ENCODE measurements at places on chromosomes 4 and X.

GRCh38 chr4:8534129-8534528 is 46.1 kb upstream of the GPR78 start:
- no peak for DNase-seq

GRCh38 chrX:69211701-69212100 is 46.4 kb upstream of the PJA1 start:
- no peak for DNase-seq

DNA sequence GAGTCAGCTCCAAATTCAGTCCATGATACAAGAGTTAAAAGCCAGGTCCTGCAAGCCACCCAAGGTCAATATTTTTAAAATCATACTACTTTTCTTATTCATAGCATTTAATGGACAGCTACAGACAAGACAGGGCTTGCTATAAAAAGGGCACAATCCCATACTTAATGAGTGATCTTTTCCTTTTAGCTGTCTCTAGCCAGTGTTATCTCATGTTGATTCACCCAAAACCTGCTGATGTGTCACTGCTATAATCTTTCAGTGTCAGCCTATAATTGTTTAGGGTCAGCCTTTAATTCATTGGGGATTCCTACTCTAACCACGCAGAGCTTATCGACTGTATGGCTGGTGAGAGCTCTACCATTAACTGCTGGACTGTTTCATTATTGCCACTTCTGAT is 51.2 kb upstream of the HCCS start:
- DNase-seq = no peak

- DNase-seq = no peak
These were observed 512.7 kb upstream of the FAT1 start for GRCh38 chr4:187236209-187236890.

GRCh38 chr4:84808332-84808731 is 158.2 kb downstream of the WDFY3 start:
- DNase-seq = no peak

GRCh38 chrX:52979993-52980392 is 21.7 kb upstream of the FAM156A start:
- no peak for DNase-seq

- no peak for DNase-seq
These were observed 139.9 kb downstream of the CPXCR1 start for GRCh38 chrX:88886908-88887307.

- no peak for DNase-seq
These were observed 1928.4 kb downstream of the STIM2 start for GRCh38 chr4:28788929-28789490.

DNA sequence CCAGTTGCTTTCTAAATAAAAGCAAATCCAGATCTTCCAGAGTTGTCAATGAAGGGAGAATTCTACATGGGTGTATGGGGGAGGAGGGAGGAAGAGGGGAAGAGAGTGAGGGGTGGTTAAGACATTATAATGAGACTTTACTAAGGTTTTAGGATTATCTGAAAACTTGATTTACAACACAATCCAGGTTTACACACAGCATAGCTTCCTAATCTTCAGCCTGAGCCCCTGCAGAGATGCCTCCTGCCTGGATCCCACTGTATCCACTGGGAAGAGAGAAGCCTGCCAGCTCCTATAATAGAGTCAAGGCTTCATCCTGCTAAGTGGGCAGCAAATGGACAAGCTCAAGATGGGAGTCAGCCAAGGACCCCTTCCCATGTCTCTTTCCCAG is 85.6 kb upstream of the KIT start:
- DNase-seq = no peak

GRCh38 chr4:118848242-118848641 is 12.3 kb upstream of the SEC24D start:
- no peak for DNase-seq

DNA sequence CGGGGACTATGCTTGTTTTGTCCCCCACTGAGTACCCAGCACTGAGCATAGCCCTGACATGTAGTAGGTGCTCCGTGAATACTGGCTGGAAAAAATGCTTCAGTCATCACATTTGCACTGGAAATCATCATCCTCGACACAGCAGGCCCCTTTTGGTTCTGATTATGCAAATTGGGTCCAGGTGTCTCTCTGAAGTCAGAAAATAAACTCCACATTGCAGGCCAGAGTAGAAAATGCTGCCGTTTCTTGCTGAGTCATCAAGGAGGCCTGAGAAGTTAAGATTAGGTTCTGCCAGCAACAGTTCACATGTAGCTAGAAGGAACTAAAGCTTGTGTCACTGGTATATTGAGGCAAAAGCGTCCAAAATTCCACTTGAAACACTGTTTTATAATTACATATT is 15.0 kb upstream of the STK32B start:
- peak; percentile 94 for DNase-seq

GRCh38 chr4:99382745-99383360 is 30.3 kb upstream of the ADH1C start:
- DNase-seq = no peak

GRCh38 chr4:146245246-146245645 is 30.9 kb downstream of the REELD1 start:
- DNase-seq = peak; percentile 60

DNA sequence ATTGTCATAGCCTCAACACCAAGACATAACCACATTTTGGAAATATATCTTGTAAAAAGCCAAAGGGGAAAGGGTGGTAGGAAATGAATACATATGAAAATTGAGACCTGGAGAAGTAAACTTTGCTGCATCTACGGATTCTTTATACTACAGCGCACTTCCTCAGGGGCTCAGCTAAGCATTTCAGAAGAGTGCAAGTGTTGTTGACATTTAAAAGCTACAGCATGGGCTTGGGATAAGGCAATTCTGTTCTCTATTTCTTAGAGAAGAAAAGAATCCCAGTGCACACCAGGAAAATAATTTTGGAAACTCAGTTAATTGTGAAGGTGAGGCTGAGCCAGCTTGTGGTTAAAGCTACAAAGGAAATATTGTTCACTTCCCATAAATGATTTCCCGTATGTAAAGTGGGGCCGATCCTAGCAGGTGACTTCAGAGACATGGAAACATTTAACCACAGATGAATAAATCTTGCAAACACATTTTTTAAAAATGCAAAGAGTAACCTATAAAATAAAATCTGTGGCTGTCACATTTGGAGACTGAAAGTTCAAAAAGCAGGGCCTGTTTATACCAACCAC is 12.6 kb upstream of the GBA3 start:
- DNase-seq = no peak

DNA sequence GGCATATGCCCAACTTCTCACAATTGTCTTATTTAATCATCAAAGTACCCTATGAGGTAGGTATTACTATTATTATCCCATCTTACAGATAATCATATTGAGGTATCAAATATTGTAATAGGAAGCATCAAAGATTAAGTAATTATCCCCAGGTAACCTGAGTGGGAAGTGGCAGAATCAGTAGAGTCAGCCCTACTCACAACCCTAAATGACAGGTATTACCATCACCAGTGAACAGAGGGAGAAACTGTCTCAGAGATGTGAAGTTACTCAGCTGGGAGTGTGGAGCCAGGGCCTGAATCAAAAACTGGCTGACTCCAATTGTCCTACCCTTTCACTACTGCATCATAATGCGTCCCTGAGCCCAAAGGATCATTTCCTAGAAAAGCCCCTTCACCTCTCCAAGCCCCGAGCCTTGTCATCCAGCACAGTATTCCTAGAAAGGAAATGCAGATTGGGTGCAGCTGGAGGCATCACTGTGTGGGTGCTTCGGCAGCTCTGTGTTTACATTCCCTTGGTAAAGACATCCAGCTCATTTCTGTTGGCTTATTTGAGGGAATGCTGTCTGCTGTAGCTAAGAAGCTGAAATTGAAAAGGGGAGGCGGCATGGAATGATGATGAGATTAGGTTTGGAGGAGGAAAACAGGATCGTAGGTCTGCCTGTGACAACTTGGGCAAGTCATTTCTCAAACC is 72.8 kb downstream of the DHX15 start:
- DNase-seq = no peak

GRCh38 chr4:123866796-123867195 is 470.2 kb downstream of the SPRY1 start:
- DNase-seq = no peak

DNA sequence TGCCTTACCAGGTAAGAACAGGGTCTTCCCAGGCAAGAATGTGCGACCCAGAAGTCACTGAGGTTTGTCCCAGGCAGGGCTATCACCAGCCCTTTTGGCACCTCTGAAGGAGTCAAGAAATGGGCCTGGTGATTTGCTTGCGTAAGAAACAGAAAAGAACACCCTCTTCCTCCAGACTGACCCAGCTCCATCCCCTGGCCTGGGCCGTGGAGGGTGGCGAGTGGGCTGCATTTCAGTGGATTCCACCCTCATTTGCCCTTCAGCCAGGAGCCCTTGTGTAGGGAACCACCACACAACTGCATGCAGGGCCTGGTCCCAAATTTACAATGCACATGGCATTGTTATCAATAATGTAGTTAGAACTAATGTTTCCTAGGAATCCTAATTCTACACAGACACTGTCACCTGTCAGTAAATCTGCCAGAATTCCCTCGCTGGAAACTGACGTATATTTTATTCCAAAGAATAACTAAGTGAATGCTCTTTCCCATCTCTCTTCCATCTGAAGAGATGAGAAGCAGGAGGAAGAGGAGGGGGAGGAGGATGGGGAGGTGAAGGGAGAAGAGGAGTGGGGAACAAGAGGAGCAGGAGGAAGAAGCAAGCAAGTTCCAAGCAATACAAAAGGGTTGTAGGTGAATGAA is 46.6 kb downstream of the TSPAN5 start:
- no peak for DNase-seq

GRCh38 chrX:153448556-153449367 is 2.9 kb upstream of the TREX2 start:
- DNase-seq = no peak

GRCh38 chr4:11843927-11844326 is 415.2 kb upstream of the HS3ST1 start:
- no peak for DNase-seq

DNA sequence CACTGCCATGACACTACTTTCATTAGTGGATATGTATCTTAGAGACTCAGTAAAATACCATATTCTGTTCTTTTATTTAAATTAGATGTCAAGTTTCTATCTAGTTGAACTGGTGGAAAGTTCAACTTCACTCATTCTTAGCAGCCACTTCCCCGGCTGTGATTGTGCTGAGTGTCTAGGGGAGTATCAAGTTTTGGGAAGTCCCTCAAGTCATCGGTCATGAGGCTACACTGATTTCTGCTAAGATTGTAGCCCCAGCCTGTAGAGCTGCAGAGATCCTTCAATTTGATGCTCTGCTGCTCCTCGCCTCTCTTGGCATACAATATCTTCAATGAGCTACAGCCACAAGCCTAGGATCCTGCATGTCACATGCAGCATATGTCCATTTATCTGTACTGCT is 53.9 kb downstream of the DMP1 start:
- no peak for DNase-seq

DNA sequence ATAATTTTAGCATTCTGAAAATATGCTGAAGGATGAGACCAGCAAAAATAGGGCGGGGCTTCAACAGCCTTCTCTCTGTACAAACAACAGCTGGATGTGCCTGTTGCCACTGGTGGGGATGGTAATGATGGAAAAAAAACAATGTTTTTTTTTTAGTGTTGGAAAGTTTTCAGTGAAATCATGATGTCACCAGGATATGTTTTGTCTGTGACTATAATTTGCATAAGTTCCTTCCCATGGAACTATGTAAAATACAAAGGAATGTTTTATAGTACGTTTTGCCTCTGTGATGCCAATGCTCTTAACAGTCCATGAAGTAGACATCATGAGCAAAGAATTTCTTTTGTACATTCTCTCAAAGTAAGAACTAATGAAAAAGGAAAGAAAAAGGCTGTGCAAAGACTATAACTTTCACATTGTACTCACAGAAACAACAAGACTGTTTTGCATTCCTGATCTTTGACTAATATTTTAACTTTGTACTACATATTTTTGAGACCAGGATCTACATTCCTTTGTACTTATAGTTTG is 589.7 kb downstream of the SPRY1 start:
- no peak for DNase-seq

- no peak for DNase-seq
These were observed 176.9 kb downstream of the DCTD start for GRCh38 chr4:182740256-182740655.

DNA sequence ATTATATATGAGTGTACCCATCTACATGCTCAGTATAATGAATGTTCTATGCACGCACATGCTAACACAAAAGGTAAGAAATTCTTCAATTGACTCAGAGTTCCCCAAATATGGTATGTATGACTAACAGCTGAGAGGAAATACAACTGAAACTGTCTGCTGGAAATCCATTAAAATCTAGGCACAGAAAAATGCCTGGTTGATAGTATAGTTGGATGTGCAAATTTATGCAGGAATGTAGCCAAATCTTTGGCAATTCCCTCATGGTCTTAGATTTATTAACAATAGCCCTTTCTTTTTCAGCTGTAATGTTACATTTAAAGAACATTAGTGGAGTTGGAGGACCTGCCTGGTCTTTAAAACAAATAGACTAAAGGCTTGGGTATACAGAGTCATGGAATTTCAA is 5.5 kb downstream of the CAMK2D start:
- no peak for DNase-seq

DNA sequence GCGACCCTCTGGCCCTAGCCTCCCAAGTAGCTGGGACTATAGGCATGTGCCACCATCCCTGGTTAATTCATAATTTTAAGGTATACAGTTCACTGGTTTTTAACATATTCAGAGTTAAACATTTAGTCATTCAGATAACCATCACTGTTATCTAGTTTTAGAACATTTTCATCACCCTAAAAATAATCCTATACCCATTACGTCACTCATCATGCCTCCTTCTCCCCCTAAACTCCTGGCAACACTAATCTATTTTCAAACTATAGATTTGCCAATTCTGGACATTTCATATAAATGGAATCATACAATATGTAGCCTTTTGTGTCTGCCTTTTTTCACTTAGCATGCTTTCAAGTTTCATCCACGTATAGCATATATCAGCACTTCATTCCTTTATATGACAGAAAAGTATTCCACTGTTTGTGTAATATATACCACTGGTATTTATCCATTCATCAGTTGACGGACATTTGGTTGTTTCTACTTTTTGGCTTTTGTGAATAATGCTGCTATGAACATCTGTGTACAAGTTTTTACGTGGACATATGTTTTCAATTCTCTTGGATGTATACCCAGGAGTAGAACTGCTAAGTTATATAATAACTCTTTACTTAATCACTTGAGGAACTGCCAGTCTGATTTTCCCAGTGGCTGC is 32.0 kb upstream of the RPS3A start:
- DNase-seq = no peak

DNA sequence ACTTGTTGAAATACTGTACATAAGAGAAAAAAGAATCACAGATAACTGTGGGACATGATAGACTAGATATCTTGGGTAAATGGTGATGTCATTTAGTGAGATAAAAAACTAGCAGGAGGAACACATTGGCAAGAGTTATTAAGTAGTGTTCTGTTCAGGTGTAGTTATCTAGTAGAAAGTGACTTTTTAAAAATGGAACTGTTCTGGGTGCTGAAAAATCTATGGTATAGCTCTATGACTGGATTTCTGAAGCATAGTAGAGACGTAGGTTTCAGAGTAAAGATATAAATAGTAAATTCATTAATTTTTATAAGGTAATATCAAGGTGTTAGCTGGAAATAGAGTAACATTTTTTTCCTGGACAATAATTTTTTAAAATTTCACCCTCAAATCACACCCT is 225.1 kb upstream of the UGT8 start:
- DNase-seq = no peak

GRCh38 chr4:9949573-9949972 is 71.7 kb downstream of the SLC2A9 start:
- DNase-seq = no peak

All from erythroblast (primary cell).